T-helper 1 cell (primary cell): ENCODE measurements at places on chromosomes 2 and 18.
A peak's percentile ranks its signal among the peaks of the same experiment; 100 is the strongest.

DNA sequence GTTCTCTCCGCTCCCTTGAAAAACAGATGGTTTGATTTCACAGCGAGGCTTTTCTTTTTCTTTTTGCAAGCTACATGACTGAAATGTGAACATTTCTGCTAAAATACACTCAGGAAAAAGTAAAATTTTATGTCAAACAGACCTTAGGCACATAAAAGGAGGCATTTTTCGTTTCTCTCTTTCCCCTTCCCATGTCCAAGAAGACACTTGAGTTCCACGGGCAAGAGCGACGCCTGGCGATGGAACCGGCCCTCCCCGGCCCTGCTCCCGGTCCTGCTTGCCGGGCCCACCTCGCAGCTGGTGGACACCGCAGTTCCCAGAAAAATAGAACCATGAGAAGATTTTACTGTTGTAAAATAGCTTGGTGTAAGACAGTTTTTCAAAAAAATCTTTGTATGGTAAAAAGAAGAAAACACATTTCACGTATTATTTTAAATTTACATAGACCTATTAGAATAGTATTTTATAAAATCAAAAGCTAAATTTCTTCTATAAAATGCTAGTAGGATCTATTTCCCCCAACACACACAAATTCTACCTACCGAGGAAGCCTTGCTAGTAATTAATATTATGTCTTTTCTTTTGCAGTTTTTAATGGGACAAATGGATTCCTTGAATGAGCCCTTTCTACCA is 2.3 kb upstream of the ALKAL2 start:
- DNase-seq, result no peak

DNA sequence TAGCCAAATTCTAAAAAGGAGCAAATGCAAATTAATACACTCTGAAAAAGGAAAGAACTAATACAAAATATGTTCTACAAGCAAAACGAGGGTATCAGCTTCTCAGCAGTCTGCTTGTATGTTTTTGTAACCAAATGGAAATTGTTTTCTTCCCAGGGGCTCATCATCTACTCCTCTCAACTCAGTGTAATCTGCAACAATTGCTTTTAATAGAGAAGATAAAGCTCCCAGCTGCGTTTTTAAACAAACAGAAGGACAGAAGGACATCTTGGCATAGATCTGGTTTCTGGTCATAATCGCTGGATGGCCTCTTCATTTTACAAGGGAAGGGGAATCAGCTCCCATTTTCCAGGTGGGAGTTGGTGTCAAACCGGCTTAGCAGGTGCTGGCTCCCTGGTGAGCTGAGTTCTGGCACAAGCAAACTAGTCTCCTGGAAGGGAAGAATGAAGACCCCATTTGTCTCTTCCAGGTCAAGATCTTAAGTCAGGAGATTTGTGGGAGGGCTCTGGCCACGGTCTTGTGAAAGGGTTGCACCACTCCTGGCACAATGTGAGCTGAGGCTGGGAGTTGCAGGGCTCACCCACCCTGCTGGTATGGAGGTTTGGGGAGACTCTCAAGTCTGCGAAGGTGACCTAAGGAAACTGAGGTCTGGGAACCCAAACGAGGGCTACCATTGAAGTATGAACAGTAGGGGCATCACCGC is 41.6 kb downstream of the NPPC start:
- DNase-seq, result no peak

- DNase-seq, result no peak
These were observed 235.4 kb downstream of the CELF4 start for GRCh38 chr18:37330173-37330572.

DNA sequence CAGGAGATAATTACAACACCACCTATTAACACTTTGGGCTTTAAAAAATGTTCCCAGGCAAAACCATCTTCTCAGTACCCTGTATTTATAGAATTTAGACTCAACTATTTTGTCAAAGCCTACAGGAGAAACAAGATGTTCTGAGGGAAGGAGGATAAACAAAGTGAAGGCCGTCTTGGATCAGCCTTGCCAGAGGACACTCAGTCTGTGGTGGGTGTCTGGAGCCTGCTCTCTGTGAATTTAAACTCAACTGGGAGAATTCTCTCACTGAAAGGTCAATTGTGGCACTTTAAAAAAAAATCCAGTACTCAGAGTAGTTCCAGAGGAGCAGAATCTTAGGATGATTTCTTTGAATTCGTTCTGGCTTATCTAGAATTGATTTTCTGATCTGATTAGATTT is 28.4 kb upstream of the SLC1A4 start:
- no peak for DNase-seq

GRCh38 chr2:212903413-212903812 is 248.0 kb downstream of the IKZF2 start:
- DNase-seq, result no peak

GRCh38 chr2:240284503-240285259 is 144.2 kb upstream of the OTOS start:
- DNase-seq, result no peak

DNA sequence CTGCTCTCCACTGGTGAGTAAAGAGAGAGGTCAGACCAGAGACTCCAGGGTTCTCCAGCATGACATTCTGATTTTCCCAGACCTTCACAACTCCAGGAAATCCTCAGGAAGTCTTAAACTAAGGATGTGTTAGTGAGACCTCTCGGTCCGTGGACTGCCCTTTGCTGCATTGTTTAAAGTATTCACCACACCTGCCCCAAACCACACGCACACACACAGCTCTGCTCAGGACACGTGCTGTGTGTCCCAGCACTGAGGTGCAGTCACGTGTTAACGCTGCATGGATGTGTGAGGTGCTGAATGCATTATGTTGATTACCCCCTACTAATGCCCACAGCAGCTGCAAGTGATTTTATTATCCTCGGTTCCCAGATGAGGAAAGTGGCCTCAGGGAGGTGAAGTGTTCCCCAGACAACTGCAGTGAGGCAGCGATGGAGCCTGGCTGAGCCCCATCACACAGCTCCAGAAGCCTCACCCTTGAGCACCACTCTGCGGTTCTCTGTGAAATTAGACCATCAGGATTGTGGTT is 68.4 kb downstream of the TRAPPC12 start:
- DNase-seq, result no peak

GRCh38 chr2:37365669-37366068 is 21.2 kb downstream of the QPCT start:
- no peak for DNase-seq

DNA sequence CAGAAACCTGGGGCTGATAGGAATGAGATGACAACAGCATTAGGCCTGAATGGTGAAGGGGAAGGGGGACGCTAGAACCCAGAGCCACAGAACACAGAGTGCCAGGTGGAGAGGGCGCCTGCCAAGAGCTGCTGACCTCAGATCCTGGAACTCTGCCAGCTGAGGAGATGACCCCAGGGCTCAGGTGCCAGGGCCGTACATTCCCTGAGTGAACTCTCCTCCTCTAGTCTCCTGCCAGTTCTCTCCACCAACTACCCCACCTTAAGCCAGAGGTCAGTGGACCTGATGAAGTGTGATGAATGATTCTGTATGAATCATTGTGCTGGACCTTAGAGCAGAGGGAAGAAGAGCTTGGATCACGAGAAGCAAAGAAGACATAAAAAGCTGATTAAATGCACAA is 1582.2 kb upstream of the ACVR2A start:
- no peak for DNase-seq

GRCh38 chr2:41958775-41959174 is 89.0 kb upstream of the PKDCC start:
- DNase-seq, result no peak

GRCh38 chr18:26059357-26059756 is 31.1 kb downstream of the SS18 start:
- no peak for DNase-seq

GRCh38 chr2:12495247-12495868 is 221.4 kb upstream of the TRIB2 start:
- no peak for DNase-seq

DNA sequence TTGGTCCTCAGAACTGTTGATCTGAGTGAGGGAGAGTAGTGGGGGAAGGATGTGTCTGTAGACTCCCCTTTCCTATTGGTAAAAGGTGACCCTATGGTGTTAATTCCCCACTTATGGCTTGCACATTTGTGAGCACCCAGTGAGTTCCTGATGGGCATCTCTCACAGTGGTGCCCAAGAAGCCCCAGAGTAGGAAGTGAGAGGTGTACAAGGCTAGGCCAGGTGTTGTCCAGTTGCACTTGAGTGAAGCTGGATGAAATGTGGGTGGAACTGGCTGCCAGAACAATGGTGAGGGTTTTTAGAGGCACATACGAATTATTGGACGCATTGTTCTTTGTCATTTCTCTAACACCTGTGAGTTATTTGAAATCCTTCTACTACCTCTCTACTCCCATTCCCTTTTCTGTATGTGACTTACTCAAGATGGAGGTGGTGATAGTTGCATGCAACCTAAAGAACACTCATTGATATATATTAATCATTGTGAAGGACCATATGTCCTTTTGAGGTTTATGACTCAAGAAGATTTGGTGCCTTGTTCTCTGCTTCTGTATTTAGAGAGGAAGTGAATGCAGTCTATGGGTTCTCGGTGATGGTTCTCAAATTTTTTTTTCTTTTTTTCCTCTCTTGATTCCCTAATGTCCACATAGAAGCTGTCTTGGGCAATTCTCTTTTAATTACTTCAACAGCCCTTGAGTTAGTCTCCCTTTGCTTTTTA is 162.7 kb downstream of the FSHR start:
- no peak for DNase-seq

- no peak for DNase-seq
These were observed 8.8 kb downstream of the DHX57 start for GRCh38 chr2:38866773-38867443.

GRCh38 chr2:18519914-18520450 is 40.5 kb downstream of the RDH14 start:
- DNase-seq, result no peak

DNA sequence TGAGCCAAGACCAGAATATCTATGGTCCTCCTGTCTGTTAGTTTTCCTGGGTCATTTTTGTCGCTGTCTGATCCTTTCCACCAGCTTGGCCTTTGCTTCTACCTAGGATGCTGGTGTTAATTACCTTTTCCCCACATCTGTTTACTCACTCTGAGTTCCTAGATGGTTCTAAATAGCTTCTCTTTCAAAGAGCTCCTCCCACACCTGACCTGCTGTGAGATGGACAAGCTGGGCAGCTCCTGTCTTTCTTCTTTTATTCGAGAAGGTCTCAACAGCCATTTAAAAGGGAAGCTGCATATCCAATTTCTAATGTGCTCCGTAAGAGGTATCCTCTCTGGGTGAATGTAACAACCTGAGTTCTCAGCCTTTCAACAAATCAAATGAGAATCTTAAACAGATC is 156.2 kb downstream of the HRH4 start:
- DNase-seq, result no peak

GRCh38 chr18:46366201-46366600 is 262.0 kb downstream of the HAUS1 start:
- no peak for DNase-seq

DNA sequence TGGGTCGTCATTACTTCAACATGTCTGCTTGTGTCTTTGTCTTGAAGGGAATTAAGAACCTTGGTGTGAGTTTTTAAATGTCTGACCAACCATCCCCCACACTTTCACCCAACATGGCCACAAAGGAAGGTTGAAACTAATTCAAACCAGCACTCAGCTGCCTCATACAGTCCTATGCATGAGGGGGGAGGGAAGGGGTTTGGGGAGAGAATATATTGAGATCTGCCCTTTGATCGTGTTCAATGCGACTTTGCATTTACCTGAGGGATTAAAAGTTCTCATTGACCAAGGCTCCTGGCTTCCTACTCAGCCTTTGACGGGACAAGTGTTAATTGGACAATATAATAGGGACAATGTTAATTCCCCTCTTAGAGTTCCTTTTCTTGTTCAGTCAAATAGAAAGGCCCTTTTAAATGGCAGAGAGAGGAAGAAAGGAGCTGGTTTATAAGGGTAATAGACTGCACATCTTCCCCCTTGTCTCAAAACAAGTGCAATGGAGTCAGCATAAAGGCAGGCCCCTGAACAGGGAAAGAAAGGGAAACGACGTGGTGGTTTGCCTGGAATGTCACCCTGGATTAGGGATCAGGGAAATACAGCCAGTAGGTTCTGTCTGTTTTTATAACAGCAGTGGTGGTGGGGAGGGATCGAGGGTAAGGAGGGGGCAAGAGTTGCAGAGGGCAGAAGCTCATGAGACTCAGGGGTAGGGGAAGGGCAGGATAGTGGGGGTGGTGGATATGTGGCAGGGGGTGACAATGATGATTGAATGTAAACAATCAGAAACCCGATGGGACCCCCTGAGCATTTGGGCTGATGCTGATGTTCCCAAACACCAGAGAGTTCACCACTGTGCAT is 198.7 kb downstream of the MYCN start:
- no peak for DNase-seq

- no peak for DNase-seq
These were observed 36.4 kb downstream of the TSHZ1 start for GRCh38 chr18:75246721-75247610.

DNA sequence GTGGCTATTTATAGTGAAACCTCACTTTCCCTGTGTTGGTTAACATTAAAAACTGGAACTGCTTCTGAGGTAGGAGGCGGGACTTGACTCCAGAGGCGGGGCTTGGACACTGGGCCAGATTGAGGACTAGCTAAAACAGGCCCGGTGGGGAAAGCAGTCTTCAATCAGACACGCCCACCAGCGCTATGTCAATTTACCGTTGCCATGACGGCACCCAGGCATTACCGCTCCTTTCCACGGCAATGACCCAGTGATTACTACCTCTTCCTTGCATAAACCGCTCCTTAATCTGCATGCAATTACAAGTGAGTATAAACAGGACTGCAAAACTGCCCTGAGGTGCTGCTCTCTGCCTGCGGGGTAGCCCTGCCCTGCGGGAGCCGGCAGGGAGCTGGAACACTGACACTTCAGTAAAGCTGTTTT is 35.3 kb downstream of the LRRFIP1 start:
- DNase-seq, result no peak

DNA sequence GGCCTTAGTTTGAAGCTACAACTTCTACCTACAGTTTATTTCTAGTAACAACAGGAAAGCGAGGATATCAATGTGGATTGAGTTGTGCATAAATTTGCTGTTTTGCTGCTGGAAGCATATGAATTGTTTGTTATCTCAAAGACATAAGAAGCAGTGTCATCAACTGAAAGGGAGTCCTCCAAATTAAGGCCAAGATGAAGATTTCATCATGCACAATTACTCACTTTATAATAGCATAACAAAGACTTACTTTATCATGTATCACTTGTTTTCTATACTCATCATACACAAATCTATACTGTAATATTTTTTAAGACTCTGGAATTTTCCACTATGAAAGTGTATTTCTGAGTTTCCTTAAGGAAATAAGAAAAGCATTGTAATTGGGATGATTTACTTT is 136.1 kb upstream of the FANCL start:
- no peak for DNase-seq

- no peak for DNase-seq
These were observed 58.2 kb upstream of the DSEL start for GRCh38 chr18:67574749-67575148.

DNA sequence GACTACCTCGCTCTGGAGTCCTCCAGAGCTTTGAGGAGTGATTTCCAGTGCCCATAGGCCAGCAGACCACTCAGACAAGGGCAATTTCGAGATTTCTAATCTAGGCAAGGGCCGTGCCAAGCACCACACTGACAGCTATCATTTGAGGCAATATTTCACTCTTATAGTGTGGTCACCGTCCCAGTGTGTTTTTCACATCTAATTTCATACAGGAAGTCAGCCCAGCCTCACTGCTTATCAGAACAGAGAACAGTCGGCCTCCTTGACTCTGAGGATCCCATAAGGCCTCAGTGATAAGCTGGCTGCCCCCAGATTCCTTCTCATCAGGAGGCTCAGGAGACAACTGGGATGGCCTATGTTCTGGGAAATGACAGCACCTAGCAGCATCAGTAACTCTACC is 581 bp downstream of the CAPN14 start:
- DNase-seq, result peak; percentile 59
